Natural killer cell treated with Interleukin-12 subunit alpha and Interleukin-12 subunit beta and Interleukin-15 and Interleukin-18, amount 100 ng/mL, for 72 hours (primary cell): ENCODE measurements at places on chromosomes 3 and 15.
A peak's percentile ranks its signal among the peaks of the same experiment; 100 is the strongest.

- DNase-seq = no peak
Observed at GRCh38 chr15:101198800-101199199, 53.0 kb downstream of the CHSY1 start.

- DNase-seq = no peak
Observed at GRCh38 chr3:25723802-25724201, 59.1 kb upstream of the TOP2B start.

GRCh38 chr15:44102675-44103254, 92.3 kb downstream of the FRMD5 start:
- no peak for DNase-seq

- peak; percentile 20 for DNase-seq
Observed at GRCh38 chr15:76996076-76996525, 1.2 kb downstream of the PSTPIP1 start.

DNA sequence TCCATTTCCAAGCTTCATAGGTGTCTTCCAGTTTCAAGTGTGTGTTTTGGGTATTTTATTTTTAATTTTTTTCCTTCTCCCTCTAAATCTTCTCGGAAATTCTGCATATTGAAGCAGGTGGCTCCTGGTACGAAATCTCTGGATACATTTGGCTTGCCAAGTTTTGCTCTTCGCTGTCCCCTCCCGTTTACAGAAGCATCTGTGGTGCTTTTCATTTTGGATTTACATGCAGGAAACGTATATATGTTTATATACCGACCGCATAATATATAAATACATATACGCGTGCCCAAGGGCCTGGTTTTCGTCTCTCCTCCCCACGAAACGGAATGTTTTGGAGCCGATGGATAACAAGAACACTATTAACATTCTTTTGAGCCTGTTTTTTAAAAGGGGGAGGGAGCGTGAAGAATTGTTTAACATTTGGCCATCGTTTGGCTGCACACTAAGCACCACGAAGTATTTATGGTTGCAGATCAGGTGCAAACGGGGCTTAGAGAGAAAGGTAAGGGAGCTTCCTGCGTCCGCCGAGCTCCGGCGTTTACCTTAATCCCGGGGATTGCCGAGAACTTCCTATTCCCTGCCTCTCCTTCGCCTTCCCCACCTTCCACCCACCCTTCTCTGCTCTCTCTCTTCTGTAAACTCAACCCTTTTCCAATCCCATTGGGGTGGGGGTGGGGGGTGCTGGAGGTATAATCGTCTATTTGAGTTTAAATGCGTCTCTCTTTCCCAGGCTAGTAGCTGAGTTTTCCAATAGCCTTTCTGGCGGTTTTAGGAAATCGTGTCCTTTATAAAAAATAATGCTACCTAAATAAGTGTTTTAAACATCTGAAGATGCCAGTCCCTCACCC, 1.1 kb upstream of the NLGN1 start:
- DNase-seq = no peak

DNA sequence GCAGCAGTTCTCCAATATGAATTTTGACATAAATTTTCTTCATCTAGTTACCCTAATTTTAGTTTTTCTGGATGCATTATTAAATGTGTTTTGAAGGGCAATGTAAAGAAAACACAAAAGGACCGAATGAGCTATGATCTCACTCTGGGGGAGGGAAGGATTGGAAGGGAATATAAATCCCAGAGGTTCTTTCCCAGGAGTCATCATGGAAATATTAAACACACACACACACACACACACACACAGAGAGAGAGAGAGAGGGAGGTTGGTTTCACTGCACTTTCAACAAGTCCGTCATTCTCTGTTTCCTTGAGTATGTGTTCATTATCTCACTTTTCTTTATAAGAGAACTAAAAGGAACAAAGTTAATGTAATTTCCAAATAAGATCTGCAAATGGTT, 70.7 kb upstream of the DCBLD2 start:
- DNase-seq = no peak

DNA sequence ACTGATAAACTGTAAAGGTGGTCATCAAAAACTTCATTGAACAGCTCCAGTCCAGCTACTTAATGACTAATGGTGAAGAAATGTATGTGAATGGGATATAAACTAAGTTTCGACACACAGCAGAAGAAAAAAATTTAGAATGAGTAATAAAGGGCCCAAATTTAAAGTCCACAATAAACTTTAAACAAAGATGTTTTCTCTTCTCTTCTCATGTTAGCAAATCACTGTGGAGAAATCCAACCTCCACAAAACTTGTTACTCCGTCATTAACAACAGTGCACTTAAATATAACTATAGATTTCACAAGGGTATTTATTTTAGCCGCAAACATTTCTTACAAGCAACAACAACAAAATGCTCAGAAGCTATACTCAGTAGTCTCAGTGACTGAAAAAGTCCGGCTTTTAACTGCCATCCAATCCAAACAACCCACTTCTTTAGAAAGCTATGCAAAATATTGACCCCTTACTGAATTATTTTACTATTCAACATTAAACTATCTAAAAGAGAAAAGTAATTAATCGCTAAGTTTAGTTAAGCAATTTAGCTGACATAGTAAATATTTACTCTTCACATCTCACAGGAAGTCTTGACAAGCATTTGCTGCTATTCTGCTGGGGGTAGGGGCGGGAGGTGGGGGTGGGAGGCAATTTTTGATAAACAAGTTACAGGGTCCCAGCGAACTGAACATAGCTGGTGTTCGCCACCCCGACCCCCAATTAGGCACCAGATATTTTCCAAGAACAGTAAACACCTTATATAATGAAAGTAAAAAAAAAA, 2.4 kb downstream of the IGF2BP2 start:
- no peak for DNase-seq
